ENCODE measurements at places on chromosomes 3 and 15.
A peak's percentile ranks its signal among the peaks of the same experiment; 100 is the strongest.

- DNase-seq: no peak
Observed at GRCh38 chr15:87653646-87654045, 602.9 kb downstream of the NTRK3 start.

DNA sequence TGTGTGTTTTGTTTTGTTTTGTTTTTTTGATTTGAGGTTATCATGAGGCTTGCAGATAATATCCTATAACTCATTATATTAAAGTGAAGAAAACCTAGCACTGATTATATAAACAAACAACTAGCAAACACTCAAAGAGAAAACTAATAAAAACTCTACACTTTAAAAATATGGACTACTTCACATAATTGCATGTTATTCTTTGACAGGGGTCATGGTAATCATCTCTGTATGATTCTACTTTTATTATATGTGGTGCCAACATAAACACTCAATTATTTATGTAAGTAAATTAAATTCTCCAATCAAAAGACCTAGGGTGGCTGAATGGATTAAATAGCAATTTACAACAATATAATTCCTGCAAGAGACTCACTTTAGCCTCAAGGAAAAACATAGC is 44.6 kb upstream of the P3H2 start:
- DNase-seq: no peak

GRCh38 chr3:132630612-132631011 is 29.0 kb downstream of the ACAD11 start:
- no peak for DNase-seq

GRCh38 chr3:133593243-133593642 is 19.8 kb downstream of the CDV3 start:
- no peak for DNase-seq

DNA sequence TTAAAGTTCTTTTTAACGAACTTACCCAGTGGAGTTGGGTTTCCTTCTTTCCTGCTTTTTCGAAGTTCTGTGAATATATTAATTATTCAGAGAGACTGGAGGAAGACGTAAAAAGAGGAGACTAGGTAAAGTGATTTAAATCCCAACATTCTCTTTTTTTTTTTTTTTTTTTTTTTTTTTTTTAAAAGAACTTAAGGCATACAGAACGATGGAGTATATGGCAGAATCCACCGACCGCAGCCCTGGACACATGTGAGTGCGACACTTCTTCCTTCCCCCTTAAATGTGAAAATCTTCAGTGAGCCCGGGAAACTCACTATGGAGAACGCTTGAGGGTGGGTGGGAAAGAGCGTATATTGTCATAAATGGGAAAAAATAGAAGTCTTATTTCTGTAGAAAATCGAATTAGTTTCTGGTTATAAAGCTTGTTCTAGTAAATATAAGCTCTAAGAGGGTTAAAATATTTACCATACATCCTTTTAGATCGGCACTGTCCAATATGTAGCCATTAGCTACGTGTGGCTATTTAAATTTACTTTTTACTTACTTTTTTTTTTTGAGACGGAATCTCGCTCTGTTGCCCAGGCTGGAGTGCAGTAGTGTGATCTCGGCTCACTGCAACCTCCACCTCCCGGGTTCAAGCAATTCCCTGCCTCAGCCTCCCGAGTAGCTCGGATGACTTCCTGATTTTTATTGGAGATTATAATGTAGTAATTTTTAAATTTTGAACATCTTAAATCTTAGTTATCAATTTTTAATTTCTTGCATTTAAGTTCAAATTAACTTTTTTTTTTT is 892 bp downstream of the NMD3 start:
- no peak for DNase-seq

DNA sequence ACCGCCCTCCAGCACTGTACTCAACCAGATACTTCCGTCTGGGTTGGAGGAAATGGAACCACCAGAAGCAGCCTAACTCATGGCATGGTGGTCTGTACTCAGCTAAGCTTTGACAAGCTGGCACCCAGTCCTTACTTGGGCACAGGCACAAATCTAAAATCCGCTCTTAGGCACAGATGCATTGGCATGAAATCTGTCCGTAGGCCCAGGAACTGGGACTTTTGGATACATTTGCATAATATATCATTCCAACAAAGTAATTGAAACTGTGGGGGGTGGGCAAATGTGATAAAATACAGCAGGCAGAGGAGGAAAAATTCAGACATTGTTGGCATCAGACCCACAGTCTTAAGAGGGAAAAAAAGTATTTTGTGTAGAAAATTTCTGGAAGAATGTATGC is 75.4 kb downstream of the C3orf85 start:
- DNase-seq: no peak

- DNase-seq: no peak
Observed at GRCh38 chr3:6779140-6779539, 81.8 kb upstream of the GRM7 start.

DNA sequence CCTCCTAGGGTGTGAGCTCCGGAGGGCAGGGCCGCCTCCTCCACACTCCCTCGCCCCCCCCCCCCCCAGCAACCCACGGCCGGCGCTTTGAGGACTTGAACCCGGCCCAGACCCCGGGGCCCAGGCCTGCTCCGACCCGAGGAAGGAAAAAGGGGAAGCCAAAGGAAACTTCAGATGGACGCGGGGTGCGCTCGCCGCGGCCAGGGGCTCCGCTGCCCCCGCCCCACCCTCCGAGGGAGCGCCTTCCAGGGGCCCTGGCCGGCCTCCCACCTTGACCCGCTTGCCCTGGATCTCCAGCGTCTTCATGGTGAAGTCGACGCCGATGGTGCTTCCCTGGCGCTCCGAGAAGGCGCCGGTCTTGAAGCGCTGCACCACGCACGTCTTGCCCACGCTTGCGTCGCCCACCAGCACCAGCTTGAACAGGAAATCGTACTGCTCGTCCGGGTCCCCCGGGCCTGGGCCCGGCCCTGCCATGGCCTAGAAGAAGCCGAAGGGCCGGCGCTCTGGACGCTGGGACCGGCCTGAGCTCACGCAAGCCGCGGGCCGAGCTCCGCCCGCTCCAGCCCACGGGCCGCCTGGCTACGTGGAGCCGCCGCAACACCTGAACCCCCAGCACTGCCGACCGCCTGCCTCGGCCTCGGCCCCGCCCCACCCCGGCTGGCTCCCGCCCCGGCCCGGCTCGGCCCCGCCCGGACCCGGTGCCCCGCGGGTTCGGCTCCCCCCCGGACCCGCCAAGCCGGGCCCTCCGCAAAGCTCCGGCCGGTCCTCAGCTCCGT is 400 bp downstream of the RAB43 start:
- DNase-seq: peak; percentile 35

DNA sequence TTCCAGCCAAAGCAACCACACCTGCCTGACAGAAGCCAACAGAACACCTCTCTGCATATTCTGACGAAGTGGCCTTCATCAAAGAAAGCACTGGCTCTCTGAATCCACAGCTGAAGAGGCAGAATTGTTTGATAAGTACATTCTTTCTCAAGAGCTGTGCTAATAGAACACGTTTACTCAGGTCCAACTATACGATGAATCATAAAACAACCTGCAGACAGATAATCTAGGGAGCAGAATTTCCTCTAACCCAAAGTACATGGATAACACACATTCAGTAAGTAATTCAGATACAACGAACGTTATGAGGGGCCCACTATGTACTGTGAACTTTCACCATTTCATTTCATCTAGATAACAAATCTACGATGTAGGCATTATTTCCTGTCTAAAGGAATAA is 25.4 kb downstream of the ALDH1A2 start:
- DNase-seq: no peak

DNA sequence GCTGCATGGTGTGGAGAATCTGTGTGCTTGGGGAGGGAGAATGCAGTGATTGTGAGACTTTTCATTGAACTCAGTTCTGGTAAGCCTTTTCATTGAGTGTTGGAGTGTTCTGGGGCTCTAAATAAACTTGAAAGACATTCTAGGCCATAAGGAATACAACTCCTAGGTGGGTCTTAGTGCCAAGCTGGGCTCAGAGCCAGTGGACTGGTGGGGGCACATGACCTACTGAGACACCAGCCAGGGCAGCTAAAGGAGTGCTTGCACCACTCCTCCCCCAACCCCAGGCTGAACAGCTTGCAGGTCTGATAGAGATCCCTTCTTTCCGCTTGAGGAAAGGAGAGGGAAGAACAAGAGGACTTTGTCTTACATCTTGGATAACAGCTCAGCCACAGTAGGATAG is 21.7 kb upstream of the KPNA4 start:
- no peak for DNase-seq
